Activated naive CD4-positive, alpha-beta T cell (primary cell): ENCODE measurements at places on chromosomes 2 and 18.

DNA sequence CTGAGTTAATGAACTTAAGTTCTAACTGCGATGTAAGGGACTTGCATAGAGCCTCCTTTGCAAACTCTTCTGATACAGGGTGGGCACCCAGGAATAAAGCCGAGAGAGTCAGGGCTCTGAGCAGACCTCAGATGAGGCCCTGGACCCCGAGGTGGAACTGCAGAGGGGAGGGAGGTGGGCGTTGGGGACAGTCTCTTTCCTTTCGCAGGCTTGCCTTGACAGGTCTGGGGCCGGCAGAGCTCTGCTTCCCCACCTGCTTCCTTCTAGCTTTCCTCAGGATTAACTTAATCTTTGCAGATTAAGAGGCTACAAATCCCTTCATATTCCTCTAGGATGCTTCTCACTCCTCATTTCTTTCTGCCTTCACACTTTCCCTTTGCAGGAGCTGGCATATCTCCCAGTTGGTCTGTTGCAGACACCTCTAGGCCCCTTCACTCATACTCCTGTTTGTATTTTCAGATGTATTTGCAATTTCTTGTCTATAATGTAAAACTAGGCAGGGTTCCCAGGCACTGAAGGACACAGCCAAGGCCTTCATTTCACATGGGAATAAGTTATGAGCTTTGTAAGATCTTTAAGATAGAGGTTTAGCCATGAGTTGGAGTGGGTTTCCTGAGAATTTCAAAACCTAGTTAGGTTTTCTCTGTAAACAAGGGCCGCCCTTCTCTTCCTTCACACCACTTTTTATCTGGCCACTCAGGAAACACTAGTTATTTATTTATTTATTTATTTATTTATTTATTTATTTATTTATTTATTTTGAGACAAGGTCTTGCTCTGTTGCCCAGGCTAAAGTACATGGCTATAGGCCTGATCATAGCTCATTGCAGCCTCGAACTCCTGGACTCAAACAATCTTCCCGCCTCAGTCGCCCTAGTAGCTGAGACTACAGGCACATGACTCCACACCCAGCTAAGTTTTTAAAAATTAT, 70.9 kb downstream of the MTCL1 start:
- no peak for DNase-seq

GRCh38 chr18:5370332-5370731, 74.8 kb upstream of the ZBTB14 start:
- no peak for DNase-seq

GRCh38 chr2:143151111-143151752, 22.0 kb downstream of the ARHGAP15 start:
- no peak for DNase-seq

GRCh38 chr18:13217971-13218367, 591 bp upstream of the LDLRAD4 start:
- no peak for DNase-seq

GRCh38 chr2:126208266-126208665, 447.7 kb upstream of the GYPC start:
- no peak for DNase-seq

- no peak for DNase-seq
Measured at GRCh38 chr2:106827158-106827557, 58.8 kb downstream of the ST6GAL2 start.

- DNase-seq, result no peak
Measured at GRCh38 chr2:235382601-235383000, 111.2 kb upstream of the AGAP1 start.

DNA sequence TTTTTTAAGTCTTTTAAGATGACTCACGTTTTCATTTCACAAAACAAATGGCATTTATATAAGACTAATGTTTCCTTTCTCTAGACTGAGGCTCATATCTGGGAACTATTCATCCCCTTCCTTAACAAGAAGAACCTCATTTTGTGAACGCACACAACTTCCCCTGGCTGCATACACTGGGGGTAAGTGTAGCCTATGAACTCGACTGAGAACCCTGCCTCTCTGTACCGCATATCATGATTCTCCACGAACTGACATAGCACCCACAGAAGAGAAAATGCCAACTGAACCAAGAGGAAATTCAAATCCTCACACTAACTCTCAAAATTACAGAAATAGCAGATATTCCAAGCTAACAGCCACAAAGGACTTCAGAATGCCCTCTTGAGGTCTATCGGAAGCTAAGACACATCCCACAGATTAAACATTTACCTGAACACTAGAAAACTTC, 236.7 kb downstream of the TCF4 start:
- DNase-seq, result no peak

DNA sequence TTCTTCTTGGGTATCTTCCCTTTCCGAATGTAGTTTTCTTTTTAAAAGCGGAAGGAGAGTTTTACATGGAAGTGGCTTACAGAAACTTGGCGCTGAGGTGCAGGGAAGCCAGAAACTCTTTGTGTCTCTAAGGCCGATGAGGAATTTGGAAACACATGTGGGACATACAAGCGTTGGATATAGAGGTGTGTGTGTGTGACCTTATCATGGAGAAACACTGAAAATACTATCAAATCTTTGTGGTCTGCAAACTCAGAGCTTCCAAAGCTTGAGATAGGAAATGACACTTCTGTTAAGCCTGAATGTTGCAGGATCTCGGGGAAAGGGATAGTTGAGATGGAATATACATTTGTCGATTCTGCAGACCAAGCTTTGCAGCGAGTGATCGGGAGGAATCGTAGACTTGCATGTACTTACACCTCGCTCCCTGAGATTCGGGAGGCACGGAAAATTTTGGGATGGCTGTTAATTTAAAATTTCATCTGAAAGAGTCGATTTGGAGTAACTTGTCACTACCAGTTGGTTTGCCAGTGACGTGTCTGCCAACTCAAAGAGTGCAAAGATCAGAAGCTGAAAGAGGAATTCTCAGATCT, 1.0 kb downstream of the NAB1 start:
- no peak for DNase-seq

DNA sequence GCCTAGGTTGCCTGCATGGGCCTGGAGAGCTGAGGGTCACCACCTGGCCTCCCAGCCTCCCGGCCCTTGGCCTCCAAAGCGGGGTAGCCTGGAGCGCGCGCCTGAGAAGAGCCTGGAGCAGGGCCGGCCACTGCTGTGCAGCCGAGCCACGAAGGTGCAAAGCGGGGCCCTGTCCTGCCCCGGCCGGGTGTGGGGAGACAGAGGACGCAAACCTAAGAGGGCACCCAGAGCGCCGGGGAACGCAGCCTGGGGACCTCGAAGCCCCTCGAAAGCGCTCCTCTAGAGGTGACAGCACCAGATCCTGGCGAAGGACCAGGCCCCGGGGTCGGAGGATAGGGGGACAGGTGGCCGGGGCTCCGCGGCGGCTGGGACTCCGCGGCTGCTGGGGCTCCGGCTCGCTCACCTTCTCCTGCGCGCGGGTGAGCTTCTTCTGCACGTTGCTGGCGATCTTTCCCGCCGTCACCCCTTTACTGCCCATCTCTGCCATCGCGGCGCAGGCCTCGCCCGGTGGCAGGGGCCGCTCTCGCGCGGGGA, 430 bp downstream of the BIN1 start:
- DNase-seq, result no peak

DNA sequence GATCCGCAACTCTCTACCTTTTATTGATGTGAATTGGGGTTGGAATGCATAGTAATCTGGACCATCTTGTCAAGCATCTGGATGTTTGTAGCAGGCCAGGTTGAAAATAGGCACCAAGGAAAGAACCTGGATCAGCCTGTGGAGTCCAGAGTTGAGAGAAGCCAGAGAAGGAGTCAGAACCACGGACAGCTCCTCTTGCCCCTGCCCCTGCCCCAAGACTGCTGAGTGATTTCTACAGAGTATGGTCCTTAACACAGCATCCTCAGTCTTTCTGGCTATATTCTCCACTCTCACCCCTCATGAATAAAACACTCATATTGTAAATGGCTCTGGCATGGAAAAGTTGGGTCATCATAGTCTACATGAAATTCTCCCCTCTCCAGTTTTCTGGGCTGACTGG, 154.6 kb downstream of the LOXHD1 start:
- no peak for DNase-seq

GRCh38 chr2:101644842-101645383, 52.6 kb upstream of the MAP4K4 start:
- no peak for DNase-seq

GRCh38 chr2:160366474-160366873, 127.1 kb downstream of the RBMS1 start:
- no peak for DNase-seq

- no peak for DNase-seq
Measured at GRCh38 chr18:51278045-51278649, 80.7 kb upstream of the MEX3C start.

GRCh38 chr18:72171596-72171995, 372.5 kb downstream of the CBLN2 start:
- no peak for DNase-seq

GRCh38 chr18:72613534-72613930, 69.4 kb upstream of the CBLN2 start:
- no peak for DNase-seq

DNA sequence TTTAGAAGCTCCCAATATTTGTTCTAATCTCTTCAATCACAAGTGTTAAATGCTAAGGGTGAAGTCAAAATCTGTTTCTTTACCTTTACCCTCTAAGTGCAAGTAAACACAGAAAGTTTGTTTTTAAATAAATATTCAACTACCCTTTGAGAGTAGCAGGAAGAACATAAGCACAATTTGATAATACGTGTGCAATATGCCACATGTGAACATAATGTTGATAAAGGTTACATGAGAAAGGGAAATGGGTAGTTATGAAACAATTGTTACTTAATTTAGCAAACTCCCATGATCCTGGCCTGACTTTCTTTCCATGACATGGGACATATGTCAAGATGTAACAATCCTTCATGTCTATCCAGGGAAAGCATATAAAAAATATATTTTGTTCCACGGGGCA, 7.1 kb downstream of the SPRED2 start:
- no peak for DNase-seq

GRCh38 chr18:58682429-58683069, 11.3 kb downstream of the MALT1 start:
- no peak for DNase-seq

DNA sequence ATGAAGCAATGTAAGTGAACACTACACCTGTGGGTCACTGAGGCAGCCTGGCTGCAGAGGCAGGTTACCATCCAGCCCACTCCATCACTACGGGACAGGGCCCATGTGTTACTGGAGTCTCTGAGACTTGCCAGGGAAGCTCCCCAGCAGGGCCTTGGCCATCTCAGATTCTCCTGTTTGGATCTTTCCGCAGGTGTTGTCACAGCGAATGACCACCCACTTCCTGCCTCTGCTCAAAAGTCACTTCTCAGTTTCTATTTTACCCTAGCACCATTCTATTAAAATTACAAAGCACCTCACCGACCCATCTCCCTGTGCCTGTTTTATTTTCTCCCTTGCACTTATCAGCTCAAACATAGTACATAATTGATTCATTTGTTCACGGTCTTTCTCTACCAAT, 34.5 kb upstream of the L3MBTL4 start:
- DNase-seq, result no peak

- DNase-seq, result no peak
Measured at GRCh38 chr18:615092-615521, 18.3 kb downstream of the CLUL1 start.

- DNase-seq, result no peak
Measured at GRCh38 chr2:42928161-42928691, 135.8 kb upstream of the HAAO start.

DNA sequence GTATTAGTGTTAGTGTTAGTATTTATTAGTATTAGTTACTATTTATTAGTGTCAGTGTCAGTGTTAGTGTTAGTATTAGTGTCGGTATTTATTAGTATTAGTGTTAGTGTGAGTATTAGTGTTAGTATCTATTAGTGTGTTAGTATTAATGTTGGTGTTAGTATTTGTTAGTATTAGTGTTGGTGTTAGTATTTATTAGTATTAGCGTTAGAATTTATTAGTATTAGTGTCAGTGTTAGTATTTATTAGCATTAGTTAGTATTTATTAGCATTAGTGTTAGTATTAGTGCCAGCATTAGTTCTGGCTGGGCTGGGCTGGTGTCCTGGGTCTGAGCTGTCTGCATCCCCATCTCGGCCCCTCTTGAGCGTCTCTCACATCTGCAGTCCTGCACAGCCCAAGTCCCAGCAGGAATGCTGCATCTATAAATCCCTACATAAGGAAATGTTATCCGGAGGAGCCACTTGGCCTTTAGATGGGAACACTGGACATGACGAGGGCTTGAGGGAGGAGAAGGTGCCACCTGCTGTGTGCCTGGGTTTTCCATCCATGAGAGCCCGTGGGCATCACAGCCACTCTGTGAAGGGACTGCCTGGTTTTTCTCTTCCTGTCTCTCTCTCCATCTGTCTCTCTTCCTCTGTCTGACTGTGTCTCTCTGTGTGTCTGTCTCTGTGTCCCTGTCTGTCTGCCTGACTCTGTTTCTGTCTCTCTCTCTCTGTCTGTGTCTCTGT, 33.6 kb downstream of the TWIST2 start:
- no peak for DNase-seq

- DNase-seq, result no peak
Measured at GRCh38 chr2:25141120-25141519, 27.3 kb downstream of the POMC start.

GRCh38 chr2:54042897-54043620, 72.3 kb upstream of the PSME4 start:
- no peak for DNase-seq

DNA sequence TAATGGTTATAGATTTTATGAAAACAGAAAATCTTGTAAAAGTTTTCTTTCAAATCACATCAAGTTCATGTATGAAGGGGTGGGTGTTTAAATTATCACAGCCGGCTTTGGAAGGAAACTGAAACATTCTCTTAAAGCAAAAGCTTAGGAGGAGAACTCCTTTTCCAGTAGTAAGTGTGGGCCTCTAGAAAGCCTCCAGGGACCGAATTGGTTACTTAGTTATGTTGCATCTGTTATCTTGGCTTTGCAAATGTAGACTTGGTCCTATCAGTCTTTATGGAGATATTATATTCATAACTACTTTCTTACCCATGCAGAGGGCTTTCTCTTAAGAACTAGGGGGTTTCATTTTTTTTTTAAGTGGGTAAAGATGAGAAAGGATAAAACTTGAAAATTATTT, 7.4 kb downstream of the NAB1 start:
- no peak for DNase-seq

- no peak for DNase-seq
Measured at GRCh38 chr2:138269765-138270164, 231.8 kb upstream of the SPOPL start.

- no peak for DNase-seq
Measured at GRCh38 chr18:57210716-57211411, 64.0 kb downstream of the BOD1L2 start.

DNA sequence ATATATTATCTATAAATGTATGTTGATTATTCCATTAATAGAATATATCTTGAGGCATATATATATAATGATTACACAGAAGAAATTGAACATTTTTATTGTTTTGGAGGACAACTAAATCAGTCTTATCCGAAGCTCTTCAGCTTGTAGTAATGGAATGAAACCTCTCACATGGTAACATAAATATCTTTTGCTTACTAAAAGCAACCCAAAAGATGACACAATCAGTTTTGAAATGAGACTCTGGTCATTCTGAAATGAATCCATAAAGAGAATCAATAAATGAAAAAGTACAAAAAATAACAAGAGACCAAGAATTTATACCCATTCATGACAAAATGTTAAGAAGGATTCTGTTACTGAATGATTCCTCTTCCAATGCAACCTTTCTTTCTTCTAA, 110.2 kb downstream of the FIGN start:
- DNase-seq, result no peak
